ENCODE measurements at places on chromosomes 16 and 17. TPM values are rescaled to one million over a fixed set of nuclear protein-coding genes. Genes with fewer than 3 reads are reported as not detected.

DNA sequence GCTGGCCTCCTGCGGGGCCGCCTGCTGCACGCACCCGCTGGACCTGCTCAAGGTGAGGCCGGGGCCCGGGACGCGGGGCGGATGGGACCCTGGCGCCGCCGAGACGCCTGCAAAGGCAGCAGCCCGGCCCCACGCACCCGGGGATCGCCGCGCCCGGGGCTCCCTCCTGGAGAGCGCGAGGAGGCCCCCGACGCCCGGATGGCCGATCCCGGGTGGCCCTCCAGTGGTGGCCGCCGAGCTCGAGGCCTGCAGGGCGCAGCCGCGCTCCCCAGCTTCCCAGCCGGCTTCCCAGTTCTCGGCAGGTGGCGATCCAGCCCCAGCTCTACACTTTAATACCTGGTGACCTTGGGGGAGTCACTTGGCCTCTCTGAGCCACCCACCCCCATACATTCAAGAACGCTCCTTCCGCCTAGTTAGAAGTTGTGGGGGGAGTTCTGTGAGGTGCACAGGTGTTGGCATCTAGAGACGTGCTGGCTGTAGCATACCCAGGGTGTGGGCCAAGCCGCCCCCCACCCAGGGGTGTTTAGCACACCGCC is 452 bp downstream of the SLC25A10 start:
- DNase-seq = no peak

DNA sequence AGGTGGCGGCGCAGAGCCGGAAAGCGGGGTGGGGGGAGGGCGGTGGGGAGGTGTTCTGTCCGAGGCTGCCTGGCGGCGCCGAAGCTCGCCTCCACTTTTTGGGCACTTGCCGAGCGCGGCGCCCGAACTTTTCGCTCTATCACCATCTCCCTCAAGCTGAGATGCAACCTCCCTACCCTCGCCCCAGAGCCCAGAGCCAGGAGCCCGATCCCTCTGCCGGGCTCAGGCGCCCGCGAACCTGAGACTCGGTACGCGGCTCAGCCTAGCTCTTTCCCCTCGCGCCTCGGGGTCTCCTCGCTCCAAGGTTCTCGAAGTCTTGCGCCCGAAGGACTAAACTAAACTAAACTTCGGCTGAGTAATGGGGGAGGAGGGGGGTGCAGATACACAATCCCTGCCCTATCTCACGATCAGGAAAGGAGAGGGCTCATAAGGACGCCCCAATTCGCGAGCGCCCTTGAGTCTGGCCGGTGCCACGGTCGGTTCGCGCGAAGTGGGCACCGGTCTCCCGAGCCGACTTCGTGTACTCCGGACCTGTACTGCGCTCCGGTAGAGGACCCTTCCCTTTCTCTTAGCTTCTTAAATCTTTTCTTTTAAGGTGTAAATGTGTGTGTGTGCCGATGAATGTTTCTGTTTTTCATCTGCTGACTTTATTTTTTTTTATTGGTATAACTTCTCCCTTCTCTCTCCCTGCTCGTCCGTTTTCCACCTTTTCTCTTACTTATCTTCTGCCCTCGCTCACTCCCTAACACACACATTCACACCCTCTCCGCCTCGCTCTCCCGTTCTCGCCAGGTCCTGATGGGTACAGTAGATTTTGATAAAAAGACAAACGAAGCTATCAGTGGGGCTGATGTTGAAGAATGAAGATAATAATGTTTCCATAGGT is 1.9 kb upstream of the SALL1 start:
- DNase-seq = no peak

Gene AOC2
- polyA plus RNA-seq = 0.67 TPM

- peak; percentile 45 for DNase-seq
Measured at GRCh38 chr17:17886226-17886625, 49.4 kb upstream of the SREBF1 start.
